ENCODE measurements at places on chromosomes 1 and 21.

DNA sequence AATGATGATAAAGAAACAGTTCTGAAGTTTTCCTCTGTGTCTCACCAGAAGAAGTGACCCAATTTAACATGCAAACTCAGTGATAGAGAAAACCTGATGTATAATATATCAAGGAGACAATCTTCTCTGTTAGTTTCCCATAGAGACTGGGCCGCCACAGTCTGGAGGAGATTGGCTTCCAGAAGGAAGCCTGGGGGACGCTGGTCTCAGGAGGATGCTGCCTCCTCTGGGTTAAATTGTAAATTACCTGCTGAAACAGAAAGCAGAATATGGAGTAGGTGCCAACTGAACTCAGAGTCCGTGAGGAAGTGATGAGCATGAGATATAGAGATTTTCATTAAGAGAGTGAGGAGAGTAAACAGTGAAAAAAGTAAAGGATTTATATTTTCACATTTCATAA, 15.8 kb downstream of the OR14I1 start:
- DNase-seq, result no peak

- DNase-seq, result no peak
Observed at GRCh38 chr1:94079989-94080388, 41.0 kb downstream of the ABCA4 start.

DNA sequence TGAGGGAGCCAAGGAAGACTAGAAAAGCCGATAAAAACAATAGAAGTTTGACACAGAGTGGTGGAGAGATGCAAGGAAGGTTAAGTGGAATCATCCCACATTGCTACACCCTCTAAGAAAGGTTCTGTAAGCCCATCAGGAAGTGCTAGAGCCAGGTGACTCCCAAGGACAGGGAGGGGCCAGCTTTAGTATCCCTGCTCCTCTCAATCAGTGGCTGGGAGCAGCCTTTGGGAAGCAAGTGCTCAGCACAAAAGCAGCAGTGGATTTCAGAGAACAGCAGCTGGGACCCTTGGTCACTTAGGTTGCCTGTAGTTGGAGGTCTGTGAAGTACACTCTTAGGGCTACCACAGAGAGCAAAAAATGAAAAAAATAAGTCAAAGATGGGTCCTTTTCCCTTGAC, 42.5 kb downstream of the NME7 start:
- no peak for DNase-seq

- no peak for DNase-seq
Observed at GRCh38 chr1:14571810-14572767, 26.4 kb upstream of the KAZN start.

DNA sequence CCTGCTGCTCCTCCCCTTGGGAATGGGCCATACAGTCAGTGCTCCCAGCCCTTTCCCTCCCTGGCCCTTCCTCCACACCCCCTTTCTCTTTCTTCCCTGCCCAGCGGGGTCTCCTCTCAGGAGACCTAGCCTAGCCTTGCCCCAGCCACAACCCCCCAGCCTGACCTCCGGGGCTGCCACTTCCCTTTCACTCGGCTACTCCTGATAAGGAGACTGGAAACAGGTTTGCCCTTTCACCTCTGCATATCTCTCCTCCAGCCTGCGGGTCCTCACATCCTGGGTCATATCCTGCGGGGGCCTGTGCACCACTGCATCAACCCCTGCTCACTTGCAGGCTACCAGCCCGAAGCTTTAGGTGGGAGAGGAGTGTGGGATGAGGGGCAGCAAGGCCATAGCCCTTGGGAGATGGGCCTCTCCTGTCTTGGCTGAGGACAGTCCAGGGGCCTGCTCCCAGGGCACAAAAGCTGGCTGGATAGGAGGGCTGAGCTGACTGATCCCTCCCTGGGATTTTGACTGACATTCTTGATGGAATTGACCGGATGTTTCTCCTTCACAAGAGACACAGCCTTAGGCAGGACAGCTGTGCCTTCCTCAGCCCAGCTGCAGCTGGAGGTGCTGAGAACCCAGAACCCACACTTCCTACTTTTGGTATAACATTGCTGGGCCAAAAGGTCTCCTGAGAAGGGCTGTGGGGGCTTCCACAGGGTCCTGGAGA, 19.2 kb upstream of the ALX3 start:
- no peak for DNase-seq

All from posterior cingulate gyrus (tissue), 11 donors.